ENCODE measurements at places on chromosomes 11 and 22.

DNA sequence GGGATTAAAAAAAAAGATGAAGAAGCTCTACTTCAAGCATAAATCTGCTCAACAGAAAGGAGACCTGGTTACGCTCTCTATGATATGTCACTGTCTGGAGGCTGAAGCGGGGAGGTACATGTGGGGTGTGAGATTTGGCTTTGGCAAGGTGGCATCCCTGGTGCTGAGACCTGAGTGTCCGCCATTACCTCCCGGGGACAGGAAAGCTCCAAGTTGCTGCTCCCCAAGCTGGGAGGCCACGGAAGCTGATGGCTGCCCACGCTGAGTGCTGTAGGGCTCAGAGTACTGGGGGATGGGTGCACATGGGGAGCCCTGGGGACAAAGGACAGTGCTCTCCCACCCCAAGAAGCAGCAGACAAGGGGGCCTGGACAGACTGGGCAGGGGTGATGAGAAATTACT, 167.9 kb downstream of the DSCAML1 start:
- no peak overlapping the region for H3K4me3 ChIP-seq
- DNase-seq: no peak
- no peaks in the 10 kb centered on the region for H3K36me3 ChIP-seq
- H3K4me1 ChIP-seq: no peaks in the 10 kb centered on the region
- H3K27ac ChIP-seq: no peak overlapping the region

- peaks cover 77% of the 10 kb centered on the region for H3K27me3 ChIP-seq
- H3K27ac ChIP-seq: no peak overlapping the region
- no peak overlapping the region for H3K4me3 ChIP-seq
- peaks cover 12% of the 10 kb centered on the region for H3K4me1 ChIP-seq
Measured at GRCh38 chr11:20672575-20672974, 3.2 kb downstream of the NELL1 start.

GRCh38 chr11:44854741-44855492, 95.8 kb downstream of the TP53I11 start:
- no peaks in the 10 kb centered on the region for H3K36me3 ChIP-seq
- H3K27ac ChIP-seq: no peak overlapping the region
- H3K4me3 ChIP-seq: no peak overlapping the region
- peaks cover 33% of the 10 kb centered on the region for H3K4me1 ChIP-seq

- H3K4me3 ChIP-seq: no peak overlapping the region
- H3K4me1 ChIP-seq: no peaks in the 10 kb centered on the region
- DNase-seq: no peak
- peaks cover 4% of the 10 kb centered on the region for H3K27me3 ChIP-seq
- no peaks in the 10 kb centered on the region for H3K36me3 ChIP-seq
- no peak overlapping the region for H3K27ac ChIP-seq
Measured at GRCh38 chr11:111059726-111060125, 185.8 kb upstream of the POU2AF2 start.

- no peaks in the 10 kb centered on the region for H3K27me3 ChIP-seq
- peak overlapping the region; percentile 55 for H3K4me3 ChIP-seq
- H3K4me1 ChIP-seq: peaks cover 68% of the 10 kb centered on the region
- DNase-seq: no peak
Measured at GRCh38 chr22:26580240-26580962, 9.5 kb downstream of the TPST2 start.

GRCh38 chr11:14774721-14775120, 117.3 kb downstream of the CYP2R1 start:
- H3K36me3 ChIP-seq: peaks cover 59% of the 10 kb centered on the region
- no peak overlapping the region for H3K4me3 ChIP-seq
- H3K27ac ChIP-seq: no peak overlapping the region
- H3K27me3 ChIP-seq: no peaks in the 10 kb centered on the region

GRCh38 chr11:42161886-42162285, 702.4 kb upstream of the LRRC4C start:
- H3K4me3 ChIP-seq: no peak overlapping the region
- DNase-seq: no peak
- H3K27me3 ChIP-seq: no peaks in the 10 kb centered on the region
- no peaks in the 10 kb centered on the region for H3K4me1 ChIP-seq

DNA sequence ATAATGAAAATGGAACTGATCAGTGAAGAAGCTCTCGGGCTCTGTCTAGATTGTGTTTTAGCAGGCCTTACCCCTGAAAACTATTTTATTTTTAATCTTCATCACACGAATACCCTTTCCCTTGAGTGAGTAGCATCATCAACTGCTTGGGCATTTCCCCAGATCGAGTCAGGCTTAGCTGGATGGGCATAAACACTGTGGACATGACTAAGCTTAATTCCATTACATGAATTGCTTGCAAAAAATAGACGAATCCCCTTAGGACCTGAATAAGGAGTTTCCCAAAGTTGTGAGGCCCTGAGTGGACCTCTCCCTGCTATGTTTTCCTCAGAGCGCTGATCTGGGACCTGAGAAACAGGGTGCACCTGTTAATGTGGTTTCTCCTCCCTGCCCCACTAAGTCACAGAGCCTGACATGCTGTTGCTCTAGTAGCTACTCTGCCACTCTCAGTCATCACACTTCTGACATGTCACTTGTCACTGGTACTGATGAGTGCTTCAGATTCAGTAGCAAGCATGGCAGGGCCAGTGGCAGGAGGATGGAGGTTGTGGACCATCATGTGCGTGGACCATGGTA, 53.5 kb downstream of the ENDOD1 start:
- no peak overlapping the region for H3K27ac ChIP-seq
- DNase-seq: no peak
- H3K4me1 ChIP-seq: peaks cover 9% of the 10 kb centered on the region
- no peak overlapping the region for H3K4me3 ChIP-seq
- H3K36me3 ChIP-seq: no peaks in the 10 kb centered on the region

DNA sequence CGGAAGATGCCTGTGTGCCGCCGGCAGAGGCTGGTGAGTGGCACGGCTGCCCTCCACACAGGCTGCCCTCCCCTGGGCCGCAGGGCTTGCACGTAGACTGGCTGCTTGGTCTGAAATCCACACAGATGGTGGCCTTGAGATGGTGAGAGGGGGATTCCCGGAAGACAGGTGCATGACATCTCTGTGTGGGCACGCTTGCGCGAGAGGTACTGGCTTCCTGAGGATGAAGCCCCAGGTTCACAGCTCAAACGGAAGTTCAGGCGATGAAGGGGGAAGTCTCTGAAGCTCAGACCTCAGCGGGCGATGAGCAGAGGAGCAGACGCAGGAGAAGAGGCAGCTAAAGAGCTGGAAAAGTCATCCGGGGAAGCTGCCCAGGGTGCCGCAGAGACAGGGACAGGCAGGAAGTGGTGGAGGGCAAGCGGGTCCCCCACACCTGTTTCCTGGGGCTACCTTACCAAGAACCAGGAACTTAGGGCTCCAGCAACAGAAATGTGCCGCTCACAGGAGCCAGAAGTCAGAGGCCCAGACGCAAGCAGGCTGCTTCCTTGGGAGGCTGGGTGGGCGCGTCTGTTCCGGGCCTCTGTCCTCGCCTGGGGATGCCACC, 7.2 kb downstream of the CRELD2 start:
- peak; percentile 78 for DNase-seq
- H3K27ac ChIP-seq: peak overlapping the region; percentile 91
- no peaks in the 10 kb centered on the region for H3K27me3 ChIP-seq
- H3K4me1 ChIP-seq: peaks cover 42% of the 10 kb centered on the region
- H3K36me3 ChIP-seq: peaks cover 46% of the 10 kb centered on the region

DNA sequence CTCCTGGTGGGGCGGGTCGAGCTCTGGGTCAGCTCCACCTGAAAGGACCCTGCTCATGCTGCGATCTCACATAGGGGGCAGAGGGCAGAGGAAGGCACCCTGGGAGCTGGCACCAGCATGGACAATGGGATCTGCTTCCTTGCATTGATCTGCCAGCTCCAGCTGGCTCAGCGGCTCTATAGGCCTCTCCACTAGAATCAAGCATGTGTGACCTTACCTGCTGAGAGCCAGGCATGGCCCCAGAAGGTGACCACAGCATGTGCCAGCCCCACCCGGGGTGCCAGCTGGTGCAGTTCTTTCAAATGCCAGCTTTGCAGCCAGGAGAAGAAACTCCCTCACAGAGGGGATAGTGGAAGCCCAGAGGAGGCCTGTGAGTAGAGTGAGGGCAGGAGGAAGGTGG, 22.0 kb upstream of the KLHL35 start:
- H3K4me1 ChIP-seq: no peaks in the 10 kb centered on the region
- no peak overlapping the region for H3K27ac ChIP-seq
- H3K27me3 ChIP-seq: no peaks in the 10 kb centered on the region
- H3K36me3 ChIP-seq: no peaks in the 10 kb centered on the region
- H3K4me3 ChIP-seq: no peak overlapping the region

GRCh38 chr22:37135023-37135422, 14.7 kb downstream of the IL2RB start:
- no peak overlapping the region for H3K4me3 ChIP-seq
- no peak for DNase-seq
- peaks cover 100% of the 10 kb centered on the region for H3K36me3 ChIP-seq
- H3K4me1 ChIP-seq: peaks cover 63% of the 10 kb centered on the region
- peak overlapping the region; percentile 73 for H3K27ac ChIP-seq

DNA sequence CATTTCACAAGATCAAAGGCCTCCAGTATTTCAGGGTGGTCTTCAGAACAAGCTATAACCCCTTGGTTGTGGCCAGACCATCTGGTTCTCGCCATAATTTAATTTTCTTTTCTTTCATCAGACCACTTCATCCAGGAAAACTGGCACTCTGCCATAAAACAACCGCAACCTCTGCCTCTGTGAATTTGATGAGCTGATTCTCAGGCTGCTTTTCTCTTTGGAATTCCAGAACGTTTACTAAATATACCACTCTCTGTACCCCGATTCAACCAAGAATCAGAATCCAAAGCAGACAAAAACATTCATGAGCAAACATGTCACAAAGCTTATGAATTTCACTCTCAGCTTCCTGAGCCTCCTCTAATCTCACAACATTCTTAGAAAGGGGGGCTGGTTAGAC, 331.8 kb upstream of the SYN3 start:
- H3K27ac ChIP-seq: no peak overlapping the region
- DNase-seq: no peak
- no peak overlapping the region for H3K4me3 ChIP-seq
- no peaks in the 10 kb centered on the region for H3K4me1 ChIP-seq

- DNase-seq: no peak
- H3K27ac ChIP-seq: no peak overlapping the region
- H3K4me3 ChIP-seq: no peak overlapping the region
- H3K36me3 ChIP-seq: no peaks in the 10 kb centered on the region
Measured at GRCh38 chr11:100008417-100008816, 678.7 kb upstream of the ARHGAP42 start.

- no peaks in the 10 kb centered on the region for H3K36me3 ChIP-seq
- H3K4me3 ChIP-seq: no peak overlapping the region
- H3K4me1 ChIP-seq: peaks cover 5% of the 10 kb centered on the region
- H3K27ac ChIP-seq: no peak overlapping the region
- H3K27me3 ChIP-seq: no peaks in the 10 kb centered on the region
Measured at GRCh38 chr11:14390669-14391068, 31.7 kb upstream of the RRAS2 start.

- peaks cover 18% of the 10 kb centered on the region for H3K4me1 ChIP-seq
- no peaks in the 10 kb centered on the region for H3K36me3 ChIP-seq
- H3K4me3 ChIP-seq: no peak overlapping the region
- peaks cover 10% of the 10 kb centered on the region for H3K27me3 ChIP-seq
Measured at GRCh38 chr22:46367707-46368191, 32.2 kb downstream of the TRMU start.

DNA sequence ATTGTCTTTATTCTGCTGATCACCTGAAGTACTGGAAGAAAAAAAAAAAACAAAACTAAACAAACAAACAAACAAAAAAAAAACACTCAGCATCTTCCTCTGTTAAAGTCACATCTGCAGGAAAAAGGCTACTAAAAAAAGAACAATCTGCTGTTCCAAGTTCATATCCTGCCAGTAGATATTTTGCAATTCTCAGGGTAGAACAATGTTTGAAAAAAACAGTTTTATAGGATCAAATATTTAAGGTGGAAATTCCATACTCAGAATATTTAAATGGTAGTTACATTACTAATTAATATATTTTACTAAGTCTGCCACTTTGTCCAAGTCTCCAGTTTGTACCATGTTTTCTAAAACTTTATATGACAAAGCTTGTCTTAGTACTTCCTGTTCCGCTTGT, 175.2 kb downstream of the SBF2 start:
- no peaks in the 10 kb centered on the region for H3K27me3 ChIP-seq
- H3K4me3 ChIP-seq: no peak overlapping the region

DNA sequence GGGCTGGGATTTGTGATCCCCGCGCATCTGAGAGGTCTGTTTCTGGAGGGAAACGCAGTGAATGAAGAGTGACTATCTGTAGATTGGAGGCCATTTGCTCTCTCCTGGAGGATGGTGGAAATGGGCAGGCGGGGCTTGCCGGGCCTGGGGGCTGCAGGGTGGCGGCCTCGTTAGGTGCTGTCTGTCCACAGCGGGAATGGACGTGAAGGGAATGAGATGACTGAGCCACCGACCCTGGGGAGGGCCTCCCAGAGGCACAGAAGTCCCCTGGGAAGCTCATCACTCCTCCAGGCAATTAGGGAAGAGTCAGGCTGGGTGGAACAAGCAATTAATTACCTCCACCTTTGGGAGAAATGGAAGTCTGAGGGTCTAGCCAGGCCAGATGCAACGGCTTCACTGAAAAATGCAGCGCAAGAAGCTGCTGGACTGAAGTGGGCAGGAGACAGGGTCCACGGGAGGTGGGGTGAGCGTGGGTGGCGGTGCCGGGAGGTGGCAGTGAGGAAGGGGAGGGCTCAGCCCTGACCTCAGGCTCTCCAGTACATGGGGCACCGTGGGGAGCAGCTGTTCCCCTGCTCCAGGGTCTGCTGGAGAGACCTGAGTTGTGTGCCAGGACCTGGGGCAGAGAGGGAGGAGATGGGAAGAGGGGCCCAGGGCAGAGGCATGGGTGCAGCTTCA, 524.5 kb downstream of the BRD1 start:
- H3K4me3 ChIP-seq: no peak overlapping the region
- H3K36me3 ChIP-seq: no peaks in the 10 kb centered on the region
- H3K27ac ChIP-seq: no peak overlapping the region

- no peak overlapping the region for H3K27ac ChIP-seq
- no peak overlapping the region for H3K4me3 ChIP-seq
Measured at GRCh38 chr11:45335434-45335833, 49.3 kb upstream of the SYT13 start.

DNA sequence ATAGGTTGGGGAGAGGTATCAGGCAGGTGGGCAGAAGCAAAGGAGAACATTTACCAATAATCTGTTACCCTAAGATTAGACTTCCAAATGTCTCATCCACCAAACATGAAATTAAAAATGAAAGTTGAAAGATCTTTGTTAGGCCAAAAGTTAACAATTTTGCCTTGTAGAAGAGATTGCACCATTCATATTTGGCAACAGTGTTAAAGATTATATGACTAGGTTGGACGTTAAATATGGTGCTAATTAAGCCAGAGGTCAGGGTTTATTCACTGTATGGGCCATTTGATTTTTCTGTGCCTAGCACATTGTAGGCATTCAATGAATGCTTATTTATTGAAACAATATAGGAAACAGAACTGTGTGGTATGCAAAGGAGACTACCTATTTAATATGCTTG, 126.1 kb upstream of the SLC5A12 start:
- H3K27me3 ChIP-seq: no peaks in the 10 kb centered on the region
- no peak for DNase-seq
- H3K4me1 ChIP-seq: no peaks in the 10 kb centered on the region
